COLO829 (cell line): ENCODE measurements at places on chromosomes 5 and 9.

- no peak for DNase-seq
Observed at GRCh38 chr9:101442736-101443135, 7.2 kb upstream of the ALDOB start.

DNA sequence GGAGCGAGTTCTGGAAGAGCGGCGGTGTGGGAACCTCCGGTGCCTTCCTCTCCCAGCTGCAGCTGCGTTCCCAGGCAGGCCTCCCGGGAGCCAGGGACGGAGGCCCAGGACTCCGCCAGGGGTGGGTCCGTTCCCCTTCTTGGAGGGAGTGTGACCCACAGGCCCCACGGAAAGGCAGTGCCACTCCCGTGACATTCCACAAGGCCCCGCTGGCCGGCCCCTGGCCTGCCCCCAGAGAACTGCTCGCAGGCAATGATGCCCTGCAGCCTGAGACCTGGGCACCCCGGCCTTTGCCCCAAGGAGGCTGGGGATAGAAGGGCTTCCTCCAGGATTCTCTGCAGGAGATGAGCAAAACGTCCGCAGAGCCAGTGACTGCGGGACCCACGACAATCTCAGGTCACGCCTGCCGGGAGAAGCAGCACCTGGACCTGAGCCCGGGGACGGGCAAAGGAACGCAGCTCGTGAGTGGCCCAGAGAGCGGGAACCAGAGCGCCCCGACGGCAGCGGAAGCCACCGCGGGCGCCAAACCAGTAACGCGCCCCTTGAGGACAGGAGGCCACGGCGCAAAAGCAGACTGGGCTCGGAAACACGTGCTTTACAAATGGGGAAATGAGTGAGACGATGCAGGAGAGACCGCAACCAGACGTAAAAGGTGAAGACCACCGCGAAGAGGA lies 9.3 kb downstream of the OBP2B start:
- no peak for DNase-seq

DNA sequence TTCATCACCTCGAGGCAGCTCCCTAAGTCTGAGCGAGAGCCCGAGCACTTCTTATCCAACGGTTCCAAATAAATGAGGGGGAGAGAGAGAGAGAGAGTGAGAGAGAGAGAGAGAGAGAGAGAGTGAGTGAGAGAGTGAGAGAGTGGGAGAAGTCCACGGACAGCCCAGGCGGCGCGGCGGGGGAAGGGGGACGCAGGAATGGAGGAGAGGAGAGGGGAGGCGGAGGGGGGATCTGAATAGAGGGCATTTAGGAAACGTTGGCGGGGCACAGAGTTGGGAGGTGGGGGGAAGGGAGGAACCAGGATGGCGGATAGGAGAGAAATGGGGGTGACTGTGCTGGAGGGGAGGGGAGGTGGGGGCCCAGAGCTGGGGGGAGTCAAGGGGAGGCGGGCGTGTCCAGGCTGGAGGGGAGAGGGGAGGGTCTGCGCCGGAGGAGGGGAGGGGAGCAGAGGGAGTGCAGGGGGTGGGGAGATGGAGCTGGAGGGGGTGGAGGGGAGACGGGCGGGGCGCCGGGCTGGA lies 398 bp upstream of the BASP1 start:
- DNase-seq, result no peak

- peak; percentile 58 for DNase-seq
Observed at GRCh38 chr9:113139225-113139829, 11.5 kb upstream of the SLC31A2 start.

GRCh38 chr9:92727716-92728700 lies 36.6 kb downstream of the BICD2 start:
- DNase-seq, result no peak

DNA sequence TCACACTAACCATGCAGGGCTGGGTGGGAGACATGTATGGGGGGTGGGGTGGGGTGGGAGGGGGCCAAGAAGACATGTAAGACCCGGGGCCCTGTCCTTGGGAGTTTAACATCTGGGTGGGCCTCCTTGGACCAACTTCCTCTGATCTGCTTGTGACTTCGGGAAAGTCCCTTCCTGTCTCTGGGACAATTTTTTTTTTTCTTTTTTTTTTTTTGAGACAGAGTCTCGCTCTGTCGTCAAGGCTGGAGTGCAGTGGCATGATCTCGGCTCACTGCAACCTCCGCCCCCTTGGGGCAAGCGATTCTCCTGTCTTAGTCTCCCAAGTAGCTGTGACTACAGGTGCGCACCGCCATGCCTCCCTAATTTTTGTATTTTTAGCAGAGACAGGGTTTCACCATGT lies 23.8 kb upstream of the IER5L start:
- DNase-seq, result no peak

- DNase-seq, result no peak
Observed at GRCh38 chr9:110291921-110292557, 35.7 kb upstream of the TXN start.

GRCh38 chr9:116007824-116008223 lies 145.8 kb upstream of the PAPPA start:
- DNase-seq, result no peak

DNA sequence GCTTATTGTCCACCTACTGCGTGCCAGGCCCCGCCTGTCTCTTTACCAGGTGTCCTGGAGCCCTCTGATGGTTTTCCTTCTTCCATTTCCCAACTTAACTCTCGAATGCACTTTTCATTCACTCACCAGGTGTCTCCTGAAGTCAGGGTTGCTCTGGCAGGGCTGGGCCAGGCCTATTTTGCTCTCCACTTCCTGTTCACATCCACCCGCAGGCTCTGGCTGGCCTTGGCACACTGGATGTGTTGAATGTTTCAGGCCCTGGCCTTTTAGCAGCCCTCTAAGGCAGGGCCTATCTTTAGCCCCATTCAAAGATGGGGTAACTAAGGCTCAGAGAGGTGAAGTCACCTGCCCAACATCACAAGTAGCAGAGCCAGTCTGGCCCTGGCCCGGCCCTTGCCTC lies 16.4 kb downstream of the LRRC8A start:
- no peak for DNase-seq

DNA sequence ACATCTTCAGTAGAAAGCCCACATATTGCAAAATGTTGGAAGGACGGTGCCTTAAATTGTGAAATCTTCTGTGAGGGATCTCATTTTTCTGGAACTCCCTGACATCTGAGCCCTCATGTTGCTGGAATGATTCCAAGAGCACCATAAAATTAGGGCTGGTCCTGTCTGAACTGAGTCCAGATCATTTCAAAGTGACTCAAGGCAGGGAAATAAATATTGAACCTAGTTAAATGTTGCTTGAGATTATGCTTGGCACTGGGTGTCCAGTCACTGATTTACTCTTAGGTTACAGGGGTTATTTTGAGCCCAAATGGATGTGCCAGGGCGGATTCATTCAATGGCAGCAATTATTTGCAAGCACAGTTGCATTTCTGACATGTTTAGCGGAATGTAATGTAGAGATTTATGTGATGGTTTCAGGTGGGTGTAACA lies 437.0 kb downstream of the PIK3R1 start:
- no peak for DNase-seq

- no peak for DNase-seq
Observed at GRCh38 chr5:41770799-41771198, 99.4 kb downstream of the OXCT1 start.

- DNase-seq, result no peak
Observed at GRCh38 chr5:100890461-100891008, 12.5 kb downstream of the ST8SIA4 start.

- no peak for DNase-seq
Observed at GRCh38 chr5:180161420-180162303, 47.3 kb downstream of the RASGEF1C start.

GRCh38 chr9:131709771-131710431 lies 30.0 kb downstream of the RAPGEF1 start:
- DNase-seq, result peak; percentile 72

DNA sequence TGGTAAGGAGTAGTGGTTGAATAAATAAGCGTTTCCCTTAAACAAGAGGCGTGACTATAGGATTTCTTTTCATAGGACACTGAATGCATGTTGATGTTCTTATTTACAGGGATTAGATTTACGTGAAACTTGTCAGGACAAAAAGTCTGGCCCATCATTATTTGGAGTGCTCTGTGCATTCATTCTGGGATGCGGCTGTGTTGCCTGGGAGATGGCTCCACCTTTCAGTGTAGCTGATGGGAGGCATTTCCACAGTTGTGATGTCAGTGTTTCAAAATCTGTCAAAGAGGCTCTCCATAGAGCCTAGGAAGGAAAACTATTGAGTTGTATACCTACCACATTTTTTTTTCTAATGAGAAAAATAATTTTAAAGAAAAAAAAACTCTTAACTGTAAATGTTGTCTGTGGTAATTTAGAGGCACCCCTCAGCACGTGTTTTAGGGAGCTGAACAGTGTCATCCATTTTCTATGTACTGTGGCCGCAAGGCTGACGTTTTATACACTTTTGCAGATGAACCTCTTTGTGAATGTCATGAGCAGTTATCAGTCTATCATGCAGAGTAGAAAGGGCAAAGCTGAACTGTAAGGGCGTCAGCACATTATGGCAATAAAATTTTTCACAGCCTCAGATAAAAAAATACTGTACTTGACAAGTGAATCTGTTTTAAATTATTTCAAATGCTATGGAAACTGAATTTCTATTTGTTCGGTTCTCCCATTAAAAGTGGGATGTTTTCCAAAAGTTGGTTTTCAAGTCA lies 202.7 kb downstream of the PBX3 start:
- DNase-seq, result no peak
